ENCODE measurements at places on chromosomes 5 and 9.

GRCh38 chr9:117409321-117409720 lies 5.5 kb downstream of the ASTN2 start:
- DNase-seq: no peak

GRCh38 chr9:68585034-68585761 lies 44.5 kb upstream of the TMEM252 start:
- DNase-seq: no peak

- no peak for DNase-seq
Observed at GRCh38 chr9:95079461-95079860, 238.0 kb downstream of the FANCC start.

- no peak for DNase-seq
Observed at GRCh38 chr5:128111818-128112448, 28.4 kb downstream of the SLC12A2 start.

DNA sequence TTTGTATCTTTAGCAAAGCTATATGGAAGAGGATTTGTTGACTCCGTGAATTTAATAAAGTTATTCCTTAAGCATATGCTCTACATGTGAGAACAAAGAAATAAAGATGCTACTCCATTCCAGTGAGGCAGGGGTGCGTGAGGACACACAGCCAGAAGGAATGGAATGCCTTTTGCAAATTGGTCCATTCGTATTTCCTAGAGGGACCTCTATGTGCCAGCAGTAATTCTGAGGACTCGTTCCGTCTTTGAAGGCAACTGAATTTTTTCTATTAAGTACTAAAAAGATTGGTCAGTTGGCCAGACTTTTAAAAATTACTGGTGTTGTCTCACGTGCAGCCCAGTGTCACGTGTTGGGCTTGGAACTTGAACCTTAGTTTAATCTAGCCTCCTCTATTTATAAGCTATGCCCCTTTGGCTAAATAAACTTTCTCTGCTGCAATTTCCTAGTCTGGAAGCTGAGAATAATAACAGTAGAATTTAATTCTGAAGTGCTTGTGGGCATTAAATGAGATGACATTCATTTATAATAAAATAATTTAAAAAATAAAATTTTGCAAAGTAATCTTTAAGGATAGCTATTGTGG lies 13.9 kb downstream of the RAI14 start:
- DNase-seq: no peak

DNA sequence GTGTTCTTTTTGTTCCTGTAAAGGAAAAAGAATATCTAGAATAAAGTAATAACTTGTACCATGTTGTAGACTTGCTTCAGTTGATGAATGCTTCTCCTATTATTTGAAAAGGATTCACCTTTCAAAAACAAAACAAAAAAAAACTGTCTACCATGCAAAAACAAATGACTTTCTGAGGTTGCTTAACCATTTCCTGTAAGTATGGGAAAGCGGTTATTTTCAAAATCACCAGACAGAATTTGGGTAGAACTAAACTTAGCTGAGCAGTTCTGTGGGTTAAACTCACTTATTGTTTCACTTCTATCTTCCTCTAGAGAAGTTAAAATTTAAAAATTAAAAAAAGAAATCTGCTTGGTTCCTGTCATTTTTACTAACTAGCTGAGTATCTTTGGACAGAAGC lies 25.2 kb downstream of the LNPEP start:
- DNase-seq: no peak

DNA sequence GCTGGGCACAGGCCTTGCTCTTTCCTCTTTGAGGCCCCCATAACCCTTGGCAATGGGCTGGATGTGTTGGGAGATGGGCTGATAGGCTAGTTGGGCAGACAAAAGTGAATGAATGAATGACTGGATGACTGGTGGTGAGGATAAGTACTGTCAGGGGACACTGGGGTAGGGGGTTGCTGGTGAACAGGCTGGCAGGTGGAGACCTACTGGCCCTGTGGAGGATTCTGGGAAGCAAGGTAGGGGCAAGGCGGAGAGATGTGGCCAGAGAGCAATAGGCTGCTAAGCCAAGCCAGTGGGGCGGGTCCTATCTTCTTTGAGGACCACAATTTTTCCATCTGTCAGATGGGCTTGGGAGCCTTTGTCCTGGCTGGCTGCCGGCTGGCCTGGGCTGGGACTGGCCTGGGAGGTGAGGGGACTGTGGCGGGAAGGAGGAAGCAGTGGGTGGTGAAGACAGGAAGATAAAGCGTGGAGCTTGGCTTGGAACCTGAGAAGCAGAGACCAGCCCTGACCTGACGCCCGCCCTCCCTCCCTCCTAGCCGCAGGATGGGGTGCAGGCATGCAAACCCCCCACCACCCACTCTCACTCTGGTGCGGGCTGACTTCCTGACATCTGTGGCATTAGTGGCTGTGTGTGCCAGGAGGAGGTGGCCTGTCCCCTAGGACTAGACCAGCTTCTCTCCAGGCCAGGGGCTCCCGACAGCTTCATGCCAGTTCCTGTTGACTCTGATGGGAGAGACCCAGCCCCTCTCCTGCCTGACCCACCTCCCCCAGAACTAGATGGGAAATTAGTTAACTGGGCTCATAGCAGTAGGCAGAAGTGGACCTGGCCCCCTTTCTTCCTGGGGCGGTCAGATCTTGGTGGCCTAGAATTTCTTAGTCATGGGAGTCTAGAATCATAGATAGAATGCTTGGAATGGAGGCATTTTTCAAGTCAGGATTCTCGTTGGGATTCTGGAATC lies 9.5 kb downstream of the CXXC5 start:
- DNase-seq: no peak

GRCh38 chr9:125743682-125744428 lies 3.3 kb upstream of the PBX3 start:
- no peak for DNase-seq

DNA sequence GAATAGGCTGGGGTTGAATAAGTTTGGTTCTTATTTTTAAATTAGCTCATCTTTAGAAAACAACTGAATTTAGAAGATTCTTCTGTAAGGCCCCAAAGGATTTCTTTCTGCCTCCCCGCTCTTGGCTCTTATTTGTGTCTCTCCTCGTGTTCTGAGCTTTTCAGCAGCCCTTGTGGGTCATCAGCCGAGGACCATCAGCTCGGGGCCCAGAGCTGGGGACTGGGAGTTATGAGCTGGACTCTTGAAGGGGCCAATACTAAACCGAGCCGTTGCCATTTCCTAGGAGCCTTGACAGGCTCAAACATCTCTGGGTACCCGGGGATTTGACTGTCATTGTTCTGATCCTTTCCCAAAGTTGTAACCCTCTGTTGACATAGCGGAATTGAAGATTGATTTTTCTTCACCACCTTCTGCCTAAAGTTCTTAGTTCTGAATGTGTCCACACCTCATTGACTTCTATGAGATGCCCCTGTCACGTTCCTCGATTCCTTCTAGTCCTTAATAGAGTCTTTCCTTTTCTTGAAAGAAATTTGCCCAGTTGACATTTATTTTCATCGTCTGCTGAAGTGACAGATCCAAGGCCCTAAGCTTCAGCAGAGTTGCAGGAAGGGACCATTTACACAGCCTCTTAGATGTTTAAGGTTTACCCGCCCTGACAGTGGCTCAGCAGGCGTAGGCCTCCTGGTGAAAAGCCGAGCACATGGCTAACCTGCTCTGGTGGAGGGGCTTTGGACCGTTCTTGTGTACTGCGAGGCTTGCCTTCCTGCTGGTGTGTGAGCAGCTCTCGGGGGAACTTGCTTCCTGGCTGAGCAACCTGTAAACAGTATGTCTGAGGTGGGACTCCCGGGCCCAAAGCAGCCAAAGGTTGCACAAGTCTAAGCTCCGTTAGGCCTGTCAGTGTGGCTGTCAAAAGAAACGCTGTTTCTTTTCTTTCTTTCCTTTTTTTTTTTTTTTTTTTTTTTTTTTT lies 24.0 kb downstream of the ABL1 start:
- no peak for DNase-seq

DNA sequence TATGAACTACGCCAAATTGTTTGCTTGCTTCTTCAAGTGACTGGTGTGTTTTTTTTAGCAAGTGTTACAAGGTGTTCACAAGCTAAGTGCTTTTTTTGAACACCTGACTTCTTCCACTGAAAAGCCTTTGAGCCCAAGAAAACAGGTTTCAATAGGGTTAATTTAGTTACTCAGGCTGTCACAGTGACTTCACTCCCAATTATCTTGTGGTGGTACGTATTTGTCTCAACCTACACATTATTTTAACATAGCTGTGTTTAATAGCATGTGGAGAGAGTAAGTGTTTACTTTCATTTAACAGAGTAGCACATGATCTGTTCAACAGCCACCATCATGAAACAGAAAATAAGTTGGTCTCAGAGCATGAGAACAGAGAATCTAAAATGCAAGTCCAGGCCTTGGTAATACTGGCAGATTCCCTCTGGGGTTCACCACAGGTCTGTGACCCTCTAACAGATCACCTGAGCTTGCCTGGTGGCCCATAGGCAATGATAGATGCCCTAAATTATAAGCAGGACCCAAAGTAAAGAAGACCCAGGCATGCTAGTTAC lies 267.7 kb upstream of the SMARCA2 start:
- DNase-seq: no peak

All from NCI-H526 (cell line).